ENCODE measurements at places on chromosomes 3 and 15.

- DNase-seq = no peak
These were observed 9.5 kb downstream of the SSUH2 start for GRCh38 chr3:8635125-8635524.

DNA sequence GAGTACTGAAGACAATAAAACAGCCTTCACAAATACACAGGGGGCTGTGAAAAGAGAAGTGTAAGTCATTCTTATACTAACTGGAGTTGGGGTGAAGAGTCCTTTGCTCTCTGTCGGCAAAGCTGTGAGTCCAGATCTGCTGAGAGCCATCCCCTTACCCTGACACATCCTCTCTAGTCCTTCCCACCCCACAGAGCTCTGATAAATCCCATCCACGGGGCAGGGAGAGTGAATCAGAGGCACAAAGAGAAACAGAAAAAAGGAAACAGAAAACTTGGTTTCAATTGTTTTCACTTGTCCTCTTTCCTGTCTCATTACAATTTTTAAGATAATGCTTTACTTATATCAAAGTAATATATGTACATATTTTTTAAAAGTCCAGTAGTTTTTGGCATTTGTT, 18.2 kb upstream of the ZNF639 start:
- DNase-seq = no peak

- no peak for DNase-seq
These were observed 20.3 kb upstream of the TNIK start for GRCh38 chr3:171480526-171480925.

- peak; percentile 51 for DNase-seq
These were observed 76.5 kb downstream of the MYO1E start for GRCh38 chr15:59296181-59296617.

DNA sequence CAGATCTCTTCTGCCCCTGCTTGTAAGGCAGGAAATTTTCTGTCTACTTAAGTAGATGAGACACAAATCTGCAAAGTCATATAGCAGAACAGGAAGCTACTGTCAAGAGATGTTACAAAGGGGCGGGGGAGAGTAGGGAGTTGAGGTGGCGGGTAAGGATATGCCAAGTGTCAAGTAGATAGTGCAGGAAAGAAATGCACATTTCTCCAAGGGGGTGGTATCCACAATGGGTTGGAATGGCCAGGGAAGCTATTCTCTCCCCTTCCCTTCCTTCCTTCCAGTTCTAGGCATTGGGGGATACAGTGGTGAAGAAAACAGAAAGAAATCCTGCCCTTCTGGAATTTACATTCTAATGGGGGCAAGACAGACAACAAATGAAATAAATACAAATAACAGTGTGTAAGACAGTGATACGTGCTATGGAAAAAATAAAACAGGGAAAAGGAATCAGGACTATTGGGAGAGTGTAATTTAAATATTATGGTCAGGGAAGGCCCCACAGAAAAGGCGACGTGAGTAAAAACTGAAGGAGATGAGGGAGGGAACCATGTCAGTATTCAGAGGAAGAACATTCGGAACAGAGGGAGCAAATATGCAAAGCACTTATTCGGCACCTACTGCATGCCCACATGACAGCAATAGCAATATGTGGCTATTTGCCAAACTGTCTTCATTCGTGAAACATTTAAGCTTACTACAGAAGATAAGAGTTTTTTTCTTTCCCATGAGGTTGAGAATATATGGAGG, 42.8 kb upstream of the RNU6-1 start:
- DNase-seq = peak; percentile 75

- DNase-seq = peak; percentile 35
These were observed 13.8 kb upstream of the PPP4R2 start for GRCh38 chr3:72982609-72983366.

DNA sequence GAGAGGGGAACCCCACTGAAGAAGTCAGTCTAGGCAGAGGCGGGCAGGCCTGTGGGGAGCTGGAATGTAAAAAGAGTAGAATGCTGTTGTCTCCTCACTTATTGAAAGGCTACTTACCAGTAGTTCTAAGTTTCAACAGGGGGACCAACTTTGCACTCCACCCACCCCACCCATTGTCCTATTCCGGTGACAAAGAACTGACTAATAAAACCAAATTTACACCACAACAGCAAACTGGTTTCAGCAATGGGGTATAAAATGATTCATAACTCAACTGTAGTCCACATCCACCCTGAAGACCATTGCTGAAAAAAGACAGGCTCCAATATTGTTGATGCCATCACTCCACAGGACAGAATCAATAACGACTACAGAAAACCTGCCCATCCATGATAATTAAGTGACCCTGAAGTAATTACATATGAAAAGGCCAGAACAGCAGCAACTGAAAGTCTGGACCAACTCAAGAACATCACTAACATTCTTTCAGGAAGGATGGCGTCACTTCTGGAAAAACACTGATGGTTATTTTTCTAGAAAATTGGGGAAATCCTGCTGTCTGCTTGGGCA, 80.2 kb downstream of the ABI3BP start:
- no peak for DNase-seq

DNA sequence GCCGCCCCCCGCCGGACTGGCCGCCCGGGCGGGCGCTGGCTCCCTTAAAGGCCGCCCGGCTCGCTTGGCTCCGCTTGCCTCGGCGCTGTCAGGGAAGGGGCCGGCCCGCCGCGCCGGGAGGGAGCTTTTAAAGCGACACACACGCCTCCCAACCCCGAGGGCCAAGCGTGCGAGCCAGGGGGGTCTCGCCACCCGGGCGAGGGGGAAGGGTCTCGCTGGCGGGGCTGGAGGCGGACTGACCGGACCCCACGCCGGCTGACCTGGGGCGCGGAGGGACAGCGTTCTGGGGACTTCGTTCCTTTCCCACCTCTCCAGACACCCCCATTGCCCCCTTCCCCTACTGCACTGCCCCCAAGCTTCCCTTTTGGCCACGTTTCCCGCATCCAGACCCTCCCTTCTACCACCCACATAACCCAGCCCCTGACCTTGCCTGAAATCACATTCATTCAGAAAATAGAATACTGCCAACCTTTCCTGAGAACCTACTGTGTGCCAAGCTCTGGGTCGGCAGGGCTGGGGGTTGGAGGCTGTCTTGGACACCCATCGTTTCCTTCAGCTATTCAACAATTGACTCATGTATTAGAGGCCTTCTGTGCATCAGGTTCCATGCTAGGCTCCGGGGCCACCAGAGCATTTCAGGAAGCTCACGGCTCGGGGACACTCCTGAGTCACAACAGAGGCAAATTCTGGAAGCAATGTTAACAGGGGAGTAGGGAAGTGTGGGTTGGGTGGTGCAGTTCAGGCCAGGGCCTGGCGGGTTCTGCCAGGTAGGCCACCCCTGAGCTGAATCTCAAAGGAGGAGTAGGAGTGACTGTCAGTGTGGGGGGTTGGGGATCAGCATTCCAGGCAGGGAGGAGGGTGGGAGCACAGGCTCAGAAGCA, at the start of gene INSYN1:
TSS of gene INSYN1 (minus strand) at position 102 of the 881 bp plus-strand sequence. CDS start 2,221 bp downstream, outside the sequence.
- DNase-seq = no peak

GRCh38 chr15:70398694-70399093, 301.0 kb upstream of the TLE3 start:
- DNase-seq = no peak

- no peak for DNase-seq
These were observed 582.3 kb upstream of the NAALADL2 start for GRCh38 chr3:174276826-174277225.

DNA sequence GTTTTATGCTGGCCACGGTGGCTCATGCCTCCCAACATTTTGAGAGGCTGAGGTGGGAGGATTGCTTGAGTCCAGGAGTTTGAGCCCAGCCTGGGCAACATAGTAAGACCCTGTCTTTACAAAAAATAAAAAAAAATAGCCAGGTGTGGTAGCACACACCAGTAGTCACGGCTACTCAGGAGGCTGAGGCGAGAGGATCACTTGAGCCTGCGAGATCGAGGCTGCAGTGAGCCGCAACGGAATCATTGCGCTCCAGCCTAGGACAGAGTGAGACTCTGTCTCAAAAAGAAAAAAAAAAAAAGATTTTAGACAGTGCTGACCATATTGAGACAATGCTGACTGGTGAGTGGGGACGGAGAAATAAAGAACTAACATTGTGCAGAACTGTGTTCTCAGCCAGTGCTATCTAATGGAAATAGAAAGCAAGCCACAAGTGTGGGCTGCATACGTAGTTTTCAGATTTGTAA, 67.2 kb downstream of the ST6GAL1 start:
- no peak for DNase-seq

DNA sequence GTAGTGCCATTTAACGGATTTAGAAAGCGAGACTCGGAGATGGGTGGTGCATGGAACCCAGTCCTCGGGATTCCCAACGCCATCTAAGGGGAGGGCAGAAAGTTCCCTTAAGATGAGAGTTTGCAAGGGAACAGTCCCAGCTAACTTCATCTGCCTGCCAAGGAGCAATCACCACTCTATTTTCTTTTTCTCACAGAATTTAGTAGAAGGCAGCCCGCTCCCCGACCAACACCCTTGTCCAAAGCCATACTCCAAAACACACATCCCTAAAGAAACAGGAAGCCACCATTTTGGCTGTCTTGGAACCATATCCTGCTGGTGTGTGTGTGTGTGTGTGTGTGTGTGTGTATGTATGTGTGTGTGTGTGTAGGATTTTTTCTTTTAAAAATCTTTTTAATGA, 7.1 kb upstream of the FGD5 start:
- DNase-seq = no peak

DNA sequence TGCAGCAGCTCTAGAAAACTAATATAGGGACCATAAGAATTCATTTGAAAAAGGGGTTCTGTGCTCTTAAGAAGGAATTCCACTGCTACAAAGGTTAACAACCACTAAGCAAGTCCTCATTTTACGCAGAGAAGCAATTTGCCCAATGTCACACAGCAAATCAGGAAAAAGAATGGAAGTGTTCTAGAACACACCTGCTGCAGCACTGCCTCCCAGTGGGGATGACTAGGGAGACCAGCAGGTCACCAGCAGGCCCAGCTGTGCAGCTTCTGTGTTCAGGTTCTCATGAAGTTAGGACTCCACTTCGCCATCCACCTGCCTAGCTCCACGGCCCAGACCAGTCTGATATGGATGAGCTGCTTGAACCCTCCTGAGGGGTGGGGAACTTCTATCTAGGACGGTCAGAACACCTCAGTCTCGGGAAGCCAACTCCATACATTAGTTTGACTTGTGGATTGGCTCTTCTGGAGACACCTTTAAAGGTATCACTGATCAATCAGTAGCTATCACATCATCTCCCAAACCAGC, 18.6 kb downstream of the POMGNT2 start:
- no peak for DNase-seq

DNA sequence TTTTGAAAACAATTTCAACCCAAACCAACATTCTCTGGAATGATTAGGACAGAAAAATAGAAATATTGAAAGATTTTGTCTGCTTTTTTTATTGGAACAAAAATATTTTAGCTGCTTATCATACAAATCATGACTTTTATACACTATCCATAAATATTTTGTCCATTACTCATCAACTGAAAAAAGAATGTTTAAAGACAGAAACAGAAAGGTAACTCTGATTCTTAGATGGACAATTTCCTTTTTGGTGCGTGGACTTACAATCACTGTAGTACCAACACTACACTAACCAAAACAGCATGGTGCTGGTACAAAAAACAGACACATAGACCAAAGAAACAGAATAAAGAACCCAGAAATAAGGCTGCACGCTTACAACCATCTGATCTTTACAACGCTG, 582.8 kb upstream of the CCDC54 start:
- no peak for DNase-seq

DNA sequence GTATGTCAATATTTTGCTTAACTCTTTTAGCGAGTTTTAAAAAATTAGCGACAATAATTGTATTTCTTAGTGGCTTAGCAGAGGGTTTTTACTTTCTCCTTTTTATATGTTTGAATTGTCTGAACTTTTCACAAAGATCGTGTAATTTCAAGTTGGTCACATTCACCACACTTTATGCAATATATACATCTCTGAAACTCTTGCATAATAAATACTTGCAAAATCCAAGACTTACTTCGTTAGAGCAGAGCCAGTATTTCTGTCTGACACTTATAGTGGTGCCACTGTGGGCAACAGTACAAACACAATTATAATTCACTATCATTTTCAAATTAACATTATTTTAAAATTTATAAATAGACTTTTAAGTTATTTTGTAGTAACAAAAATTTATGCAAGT, 62.0 kb downstream of the SUCNR1 start:
- peak; percentile 80 for DNase-seq

GRCh38 chr15:95557226-95558046, 773.1 kb upstream of the NR2F2 start:
- DNase-seq = peak; percentile 48

GRCh38 chr15:70251246-70251990, 153.7 kb upstream of the TLE3 start:
- DNase-seq = no peak

GRCh38 chr3:8303466-8303865, 198.2 kb upstream of the LMCD1 start:
- no peak for DNase-seq

- peak; percentile 92 for DNase-seq
These were observed 22.0 kb downstream of the OR5H15 start for GRCh38 chr3:98188545-98188944.

DNA sequence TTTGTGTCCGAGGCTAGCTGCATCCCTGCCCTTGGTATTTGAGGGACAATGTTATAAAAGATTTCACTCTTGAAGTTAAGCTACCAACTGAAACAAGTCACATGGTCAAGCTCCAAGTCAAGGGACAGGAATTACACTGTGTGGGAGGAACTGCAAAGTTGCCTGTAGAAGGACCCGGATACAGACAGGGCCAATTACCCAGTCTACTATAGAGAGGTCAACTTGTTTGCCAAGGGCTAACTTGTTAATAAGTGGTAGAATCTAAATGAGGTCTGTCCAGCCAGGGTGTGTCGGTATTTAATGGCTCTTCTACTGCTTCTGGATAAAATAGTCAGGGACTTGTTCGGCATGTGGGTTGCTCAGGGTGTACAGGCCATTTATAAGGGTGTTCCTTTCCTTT, 55.7 kb downstream of the PTPRG start:
- no peak for DNase-seq

- no peak for DNase-seq
These were observed 172.0 kb downstream of the STT3B start for GRCh38 chr3:31704591-31705179.

DNA sequence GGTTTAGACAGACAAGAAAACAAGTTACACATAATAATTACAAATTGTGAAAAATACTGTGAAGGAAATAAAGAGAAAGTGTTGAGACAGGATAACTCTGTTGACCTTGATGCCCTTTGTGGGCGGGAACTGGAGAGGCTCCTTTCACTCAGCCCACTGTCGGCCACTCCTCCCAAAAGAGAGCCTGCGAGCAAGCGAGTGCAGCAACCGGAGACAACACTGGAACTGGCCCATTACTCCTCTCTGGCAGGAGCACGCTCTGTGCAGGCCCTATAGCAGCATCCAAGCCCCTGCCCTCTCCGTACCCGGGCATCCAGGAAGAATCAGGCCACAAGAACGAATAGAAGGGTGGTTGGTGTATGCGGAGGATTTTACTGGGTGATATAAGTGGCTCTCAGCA, 16.2 kb upstream of the DUT start:
- DNase-seq = no peak

DNA sequence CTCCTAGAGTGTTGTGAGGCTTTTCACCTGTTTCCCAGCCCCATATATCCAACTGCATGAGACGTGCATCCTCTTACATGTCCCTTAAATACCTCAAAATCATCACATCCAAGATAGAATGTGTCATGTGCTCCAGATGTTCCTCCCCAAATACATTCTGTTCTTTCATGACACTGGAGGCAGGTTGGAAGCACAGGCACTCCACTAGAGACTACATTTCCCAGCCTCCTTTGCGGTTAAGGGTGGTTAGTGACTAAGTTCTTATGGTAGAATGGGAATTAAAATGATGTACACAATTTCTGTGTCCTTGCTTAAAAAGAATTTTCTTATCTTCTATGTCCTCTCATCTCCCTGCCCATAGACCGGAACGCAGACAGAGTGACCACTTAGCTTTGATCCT, 34.3 kb downstream of the TMEM40 start:
- DNase-seq = no peak
